Glomerular endothelial cell (primary cell): ENCODE measurements at places on chromosomes 1 and 21. TPM values are rescaled to one million over a fixed set of nuclear protein-coding genes. Genes with fewer than 3 reads are reported as not detected.

- DNase-seq: no peak
Measured at GRCh38 chr1:54708385-54708784, 7.3 kb upstream of the TTC4 start.

- no peak for DNase-seq
Measured at GRCh38 chr21:36759348-36760083, 60.6 kb downstream of the SIM2 start.

GRCh38 chr1:83606416-83606955 is 392.4 kb downstream of the TTLL7 start:
- DNase-seq: no peak

TEX50 gene
- total RNA-seq: not detected in 2 replicates

- DNase-seq: no peak
Measured at GRCh38 chr1:247548769-247549182, at the start of gene GCSAML. Gene GCSAML (plus strand): TSS chr1:247549134. CDS start chr1:247549192, 58 bp downstream.
